RCC 7860 (cell line): ENCODE measurements at places on chromosomes 5 and 9.

- no peak for DNase-seq
Measured at GRCh38 chr9:1606253-1606652, 408.9 kb upstream of the SMARCA2 start.

DNA sequence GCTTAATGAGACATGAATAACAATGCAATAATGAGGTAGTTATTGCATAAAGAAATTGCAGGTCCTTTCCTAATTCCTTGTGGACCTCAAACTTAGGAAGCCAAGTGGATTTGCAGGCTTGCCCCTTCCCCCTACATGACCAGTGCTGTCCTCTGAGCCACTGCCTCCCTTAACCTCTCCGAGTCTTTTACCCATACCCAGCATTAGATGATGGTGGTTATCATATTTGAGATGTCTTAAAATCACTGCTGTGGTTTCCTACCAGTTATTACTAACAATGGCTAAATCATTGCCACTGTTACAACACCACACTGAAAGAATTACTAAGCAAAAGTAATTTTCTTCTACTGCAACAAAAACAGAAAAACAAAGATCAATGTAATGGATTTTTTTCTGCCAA is 170.8 kb downstream of the EDIL3 start:
- DNase-seq: no peak

DNA sequence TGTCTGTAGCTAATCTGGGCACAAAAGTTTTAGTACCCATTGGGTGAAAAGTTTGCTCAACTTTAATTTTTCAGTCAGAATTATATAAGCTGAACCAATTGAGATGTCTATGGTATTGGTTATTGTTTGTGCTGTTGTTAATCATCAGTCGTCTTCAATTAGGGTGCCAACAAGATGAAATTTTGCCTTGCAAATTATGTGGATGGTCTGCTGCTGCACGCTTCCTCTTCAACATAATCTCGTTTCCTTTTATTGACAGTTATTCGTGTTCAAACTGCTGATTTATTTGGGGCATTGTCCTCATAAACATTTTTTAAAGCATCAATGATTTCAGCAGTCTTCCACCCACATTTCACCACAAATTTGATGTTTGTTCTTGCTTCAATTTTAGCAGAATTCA is 194.0 kb downstream of the HTR1A start:
- DNase-seq: no peak

GRCh38 chr9:2559192-2560152 is 62.1 kb upstream of the VLDLR start:
- peak; percentile 77 for DNase-seq

- DNase-seq: peak; percentile 17
Measured at GRCh38 chr9:35771943-35772342, 17.9 kb upstream of the MSMP start.

DNA sequence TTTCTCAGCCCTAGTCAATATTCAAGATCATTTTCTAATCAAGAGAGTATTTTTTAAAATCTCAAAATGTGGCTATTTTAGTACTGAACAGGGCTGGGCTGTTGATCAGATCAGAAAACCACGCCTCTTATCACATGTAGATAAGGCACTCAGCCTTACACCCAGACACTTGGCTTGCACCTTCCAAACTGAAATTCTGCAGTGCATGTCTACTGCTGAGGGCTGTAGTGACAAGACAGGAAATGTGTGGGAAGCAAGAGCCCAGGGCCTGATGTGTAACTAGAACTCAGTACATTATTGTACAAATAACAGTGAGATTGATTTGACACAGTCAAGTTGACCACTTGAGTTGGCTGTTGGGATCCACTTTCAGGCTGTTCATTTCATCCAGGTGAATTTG is 48.6 kb downstream of the UBE2QL1 start:
- no peak for DNase-seq

DNA sequence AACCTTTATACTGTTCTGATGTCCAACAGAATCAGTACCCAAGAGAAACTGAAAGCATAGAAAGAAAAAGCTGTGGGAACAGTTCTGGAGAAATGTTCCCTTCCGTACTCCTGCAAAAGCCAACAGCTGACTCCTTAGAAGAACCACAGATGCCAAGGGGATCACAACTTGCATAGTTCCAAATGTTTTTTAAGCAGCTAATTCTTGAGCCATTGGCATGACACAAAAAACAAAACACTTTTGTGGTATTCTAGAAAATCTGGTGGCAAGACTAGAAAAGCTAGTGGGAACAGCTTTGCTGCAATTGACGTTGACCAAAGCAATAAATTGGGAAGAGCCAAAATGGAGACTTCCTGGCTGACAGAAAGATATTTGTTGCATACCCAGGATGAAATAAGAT is 189.9 kb downstream of the ARL15 start:
- DNase-seq: no peak

DNA sequence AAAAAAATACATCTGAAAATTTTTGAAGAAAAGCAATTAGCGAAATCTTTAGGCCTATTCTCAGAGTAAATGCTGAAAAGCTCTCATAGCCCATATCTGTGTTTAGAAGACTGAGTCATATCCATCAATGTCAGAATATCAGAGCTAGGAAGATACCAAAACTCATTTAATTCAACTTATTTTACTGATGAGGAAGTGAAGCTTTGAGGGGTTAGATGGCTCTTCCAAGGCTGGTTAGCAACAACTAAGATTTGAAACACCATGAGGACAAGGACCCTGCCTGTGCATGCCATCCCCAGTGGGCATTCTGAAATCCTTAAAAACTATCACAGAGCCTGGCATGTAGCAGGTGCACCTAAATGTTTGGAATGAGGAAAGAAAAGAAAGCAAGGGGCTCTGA is 2.5 kb downstream of the FREM1 start:
- DNase-seq: no peak

GRCh38 chr5:102453716-102454115 is 45.1 kb downstream of the SLCO6A1 start:
- DNase-seq: no peak

DNA sequence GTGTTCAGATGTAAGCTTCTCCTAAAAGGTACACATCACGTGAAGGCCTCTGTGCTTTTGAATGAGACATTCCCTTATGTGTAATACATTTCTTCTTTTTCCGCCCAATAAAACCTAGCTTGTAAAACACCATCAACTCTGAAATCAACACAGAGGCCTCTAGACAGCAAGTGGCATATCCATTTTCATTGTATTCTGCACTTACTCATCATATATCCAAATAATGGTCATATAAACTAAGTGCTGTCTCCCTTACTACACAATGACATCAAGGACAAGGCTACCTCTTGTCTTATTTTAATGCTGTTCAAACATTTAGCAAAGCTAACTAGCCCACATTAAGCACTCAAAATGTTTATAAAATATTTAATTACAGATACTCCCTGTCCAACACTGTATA is 108.5 kb downstream of the ELAVL2 start:
- no peak for DNase-seq

DNA sequence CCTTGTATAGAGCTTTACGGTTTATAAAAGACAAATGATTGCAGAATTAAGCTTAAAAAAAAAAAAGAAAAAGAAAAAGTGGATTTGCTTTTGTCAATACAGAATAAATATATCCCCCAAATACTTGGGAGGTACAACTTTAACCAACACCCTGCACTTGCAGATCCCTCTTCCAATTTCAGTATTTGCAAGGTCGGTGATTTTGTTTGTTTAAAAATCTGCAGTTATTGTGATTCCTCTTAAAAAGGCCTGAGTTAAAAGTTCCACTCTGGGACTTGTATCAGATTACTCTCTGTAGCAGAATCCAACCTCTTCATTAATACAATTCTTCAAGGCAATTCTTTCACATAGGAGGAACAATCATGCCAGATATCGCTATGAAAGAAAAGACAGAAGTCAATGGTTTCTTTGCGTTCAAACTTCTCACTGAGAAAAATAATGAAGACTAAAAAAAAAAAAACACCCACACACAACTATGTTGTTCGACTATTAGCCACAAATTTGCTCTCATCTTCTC is 400.9 kb downstream of the EBF1 start:
- no peak for DNase-seq

DNA sequence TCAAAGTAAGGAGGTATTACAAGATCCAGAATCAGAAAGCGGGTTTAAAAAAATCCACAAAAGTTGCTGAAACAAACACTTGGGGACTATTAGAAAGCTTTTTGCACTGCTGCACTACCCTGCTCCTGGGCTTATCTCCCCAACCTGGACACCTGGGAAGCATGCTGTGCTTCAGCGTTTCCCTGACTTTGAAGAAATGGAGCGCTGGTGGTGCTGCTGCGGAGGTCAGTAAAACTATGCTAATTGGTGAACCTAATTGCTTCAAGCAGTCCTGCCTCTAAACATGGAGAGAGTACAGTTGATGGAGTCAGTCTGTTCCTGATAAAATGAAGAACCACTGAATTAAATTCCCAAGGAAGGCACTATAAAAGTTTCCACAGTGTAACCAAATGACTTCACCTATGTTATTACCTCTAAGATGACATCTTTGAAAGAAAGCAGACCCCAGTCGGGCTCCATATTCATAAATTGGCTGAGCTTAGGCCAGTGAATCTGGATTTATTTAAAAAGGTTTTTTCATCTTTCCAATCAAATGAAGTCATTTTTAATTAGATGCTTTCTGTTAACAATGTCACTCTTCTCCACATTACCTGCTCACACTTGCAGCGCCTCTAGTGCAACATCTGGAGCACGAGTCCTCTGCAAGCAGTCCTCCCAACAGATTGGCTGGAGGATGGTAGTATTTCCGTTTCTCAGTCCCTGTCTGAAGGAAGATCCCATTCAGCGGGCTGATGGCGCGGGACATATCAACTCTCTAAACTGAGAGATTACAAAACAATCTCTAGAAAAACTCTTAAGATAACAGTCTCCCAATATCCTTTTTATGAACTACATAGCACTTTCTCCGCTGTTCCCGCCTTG is 11.5 kb downstream of the NR2F1-AS1 start:
- no peak for DNase-seq

- no peak for DNase-seq
Measured at GRCh38 chr5:122839731-122840130, 5.7 kb upstream of the SNX24 start.

- DNase-seq: no peak
Measured at GRCh38 chr9:75893106-75893505, 2.6 kb downstream of the PCSK5 start.

- no peak for DNase-seq
Measured at GRCh38 chr9:133986061-133986460, 6.1 kb downstream of the VAV2 start.

- DNase-seq: peak; percentile 31
Measured at GRCh38 chr5:103808464-103809106, 246.0 kb upstream of the NUDT12 start.

GRCh38 chr5:424301-425110 is 18.5 kb upstream of the EXOC3 start:
- no peak for DNase-seq

GRCh38 chr9:1531424-1531823 is 481.3 kb downstream of the DMRT2 start:
- DNase-seq: no peak

DNA sequence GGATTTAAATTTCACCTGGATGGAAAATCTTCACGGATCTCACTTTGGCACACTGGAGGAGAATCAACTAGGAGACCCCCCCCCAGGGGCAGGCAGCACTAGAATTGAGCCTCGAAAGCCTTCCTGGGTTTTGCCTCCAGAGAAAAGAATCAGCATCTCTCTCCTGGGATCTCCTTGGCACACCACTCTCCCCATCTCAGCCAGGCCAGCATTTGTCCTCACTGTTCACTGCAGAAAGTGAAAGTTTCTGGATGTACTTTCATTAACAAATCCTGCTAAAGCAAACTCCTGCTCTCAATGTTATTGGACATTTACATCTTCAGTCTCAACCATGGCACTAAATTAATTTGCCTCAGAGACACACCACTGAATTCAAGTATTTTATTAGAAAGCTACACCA is 312.2 kb downstream of the SLIT3 start:
- DNase-seq: no peak

DNA sequence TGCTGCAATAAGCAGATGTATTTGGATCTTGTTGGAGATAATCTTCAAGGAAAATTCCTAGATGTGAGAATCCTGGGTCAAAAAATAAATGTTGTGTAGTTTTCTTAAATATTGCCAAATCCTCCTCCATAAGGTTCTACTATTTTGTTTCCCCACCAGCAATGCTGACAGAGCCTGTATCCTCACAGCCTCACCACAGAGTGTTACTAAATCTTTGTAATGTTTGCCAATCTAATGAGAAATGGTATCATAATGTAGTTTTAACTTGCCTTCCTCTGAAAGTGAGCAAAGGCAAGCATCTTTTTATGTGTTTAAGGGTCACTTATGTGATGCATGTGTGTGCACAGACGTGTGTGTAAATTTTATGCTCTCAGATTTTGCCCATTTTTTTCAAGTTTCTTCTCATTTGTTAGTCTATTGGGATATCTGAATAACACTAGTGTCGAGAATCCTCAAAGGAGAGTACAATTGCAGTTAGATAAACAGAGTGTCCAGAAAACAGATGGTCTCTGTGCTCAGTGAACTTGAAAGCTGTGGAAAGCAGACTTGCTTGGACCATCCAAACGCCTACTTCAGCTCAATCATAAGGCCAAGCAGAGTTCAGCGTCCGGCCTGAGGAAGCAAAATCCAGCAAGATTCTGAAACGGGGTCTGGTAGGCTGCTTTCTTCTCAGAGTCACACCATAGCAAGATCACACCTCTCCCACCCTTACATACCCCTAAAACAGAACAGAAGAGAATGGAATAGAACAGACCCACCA is 35.7 kb upstream of the UGT3A1 start:
- DNase-seq: no peak

DNA sequence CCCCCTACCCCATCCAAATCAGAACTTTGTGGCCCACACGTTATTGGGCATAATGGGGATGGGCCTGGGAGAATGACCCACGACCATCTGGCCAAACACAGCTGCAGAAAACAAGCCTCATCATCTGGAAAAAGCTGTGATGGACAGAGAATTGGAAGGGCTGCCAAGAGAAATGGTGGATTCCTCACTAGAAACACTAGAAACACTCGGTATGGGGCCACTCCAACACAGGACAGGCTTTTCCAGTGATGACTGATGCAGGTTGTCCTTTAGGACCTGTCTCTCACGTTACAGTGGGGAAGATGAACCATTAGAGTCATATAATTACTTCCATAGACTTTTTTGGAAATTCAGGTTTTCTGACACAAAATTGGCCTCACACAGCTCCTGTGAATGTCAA is 172.4 kb upstream of the TARS1 start:
- no peak for DNase-seq

DNA sequence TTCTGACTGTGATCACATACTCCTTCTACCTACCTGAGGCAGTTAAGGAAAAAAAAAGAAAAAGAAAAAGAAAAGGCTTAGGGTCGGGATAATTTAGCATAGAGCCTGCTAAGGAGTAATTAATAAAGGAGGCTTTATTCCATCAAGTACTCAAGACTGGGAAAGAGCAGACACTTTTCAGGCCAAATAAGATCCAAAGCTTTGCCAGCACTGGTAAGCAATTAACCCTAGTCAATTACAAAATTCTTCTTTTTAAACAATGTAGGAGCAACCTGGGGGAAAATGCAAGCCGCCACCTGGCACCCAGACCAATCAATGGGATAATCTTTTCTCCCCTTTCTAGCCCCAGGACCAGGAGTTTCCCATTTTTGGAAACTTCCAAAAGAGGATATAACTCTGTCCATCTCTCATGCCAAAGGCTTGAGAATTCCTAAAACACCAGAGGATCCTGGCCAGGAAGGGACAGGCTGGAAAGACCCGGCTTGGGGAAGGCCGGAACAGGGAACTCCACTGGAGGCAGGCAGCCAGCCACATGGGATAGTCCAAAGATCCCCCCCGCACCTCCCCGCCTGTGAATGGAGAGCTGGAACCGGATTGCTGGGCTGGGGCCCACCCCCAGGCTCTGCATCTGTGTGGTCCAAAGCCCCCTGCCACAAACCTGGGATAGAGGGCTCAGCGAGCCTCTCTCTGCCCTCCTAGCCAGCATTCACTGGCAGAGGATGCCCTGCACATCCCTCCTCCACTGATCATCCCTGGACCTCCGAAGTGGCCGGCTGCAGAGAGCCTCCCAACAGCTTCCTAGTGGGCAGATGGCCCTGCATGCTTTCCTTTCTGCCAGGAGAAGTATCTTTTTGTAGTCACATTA is 117.8 kb downstream of the ZNF354C start:
- DNase-seq: no peak
